Putamen (tissue), 1 donor: ENCODE measurements at places on chromosomes 4 and X.

DNA sequence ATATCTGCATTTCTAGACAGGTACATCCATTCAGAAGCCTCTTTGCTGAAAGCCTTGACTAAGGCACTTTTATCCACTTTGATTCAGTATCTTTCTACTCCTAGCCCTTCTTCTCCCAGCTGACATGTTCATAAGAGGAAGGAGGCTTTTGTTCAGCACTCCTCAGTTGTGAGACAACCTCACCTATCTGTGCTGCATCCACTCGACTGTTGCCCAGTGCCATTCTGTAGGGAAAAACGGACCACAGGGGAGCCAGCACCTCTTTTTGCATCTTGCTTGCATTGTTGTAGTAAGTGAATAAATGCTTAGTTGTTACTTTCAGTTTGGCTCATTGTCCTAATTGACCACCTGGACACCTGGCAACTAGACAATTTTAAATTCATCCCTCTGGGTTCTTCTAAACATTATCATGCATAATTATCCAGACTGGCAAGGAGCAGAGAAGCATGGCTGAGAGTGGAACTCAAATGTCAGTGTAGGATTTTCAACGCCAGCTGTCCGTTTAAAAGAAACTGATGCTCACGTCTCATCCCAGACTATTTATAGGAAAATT is 83.8 kb upstream of the BOD1L1 start:
- no peak for DNase-seq

- peak; percentile 79 for DNase-seq
These were observed at the start of gene PLS3 for GRCh38 chrX:115560978-115561604. PLS3 (plus strand) TSS chrX:115561174; CDS start chrX:115610251, 49,077 bp downstream.

- no peak for DNase-seq
These were observed 36.4 kb upstream of the MSANTD1 start for GRCh38 chr4:3212391-3213105.

GRCh38 chr4:132297346-132297745 is 851.7 kb upstream of the PCDH10 start:
- no peak for DNase-seq

DNA sequence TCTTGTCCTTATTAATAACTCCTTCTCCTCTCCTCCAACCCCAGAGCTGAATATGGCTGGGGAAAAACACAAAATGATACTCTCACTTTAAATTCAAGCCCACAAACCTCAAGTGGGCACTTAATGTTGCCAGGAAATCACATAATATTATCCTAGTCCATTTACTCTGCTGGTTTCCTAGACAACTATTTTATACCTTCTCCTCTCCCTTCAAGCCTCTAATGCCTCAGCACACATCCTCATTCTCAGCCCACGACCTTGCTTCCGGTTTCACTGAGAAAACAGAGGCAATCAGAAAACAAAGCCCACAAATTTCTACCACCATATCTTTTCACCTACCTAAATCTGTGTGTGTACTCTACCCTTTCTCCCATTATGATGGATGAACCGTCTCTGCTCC is 12.1 kb upstream of the CLCN5 start:
- no peak for DNase-seq

GRCh38 chr4:95317085-95317793 is 231.5 kb downstream of the UNC5C start:
- no peak for DNase-seq

GRCh38 chr4:39613093-39613656 is 25.5 kb downstream of the SMIM14 start:
- DNase-seq = no peak

DNA sequence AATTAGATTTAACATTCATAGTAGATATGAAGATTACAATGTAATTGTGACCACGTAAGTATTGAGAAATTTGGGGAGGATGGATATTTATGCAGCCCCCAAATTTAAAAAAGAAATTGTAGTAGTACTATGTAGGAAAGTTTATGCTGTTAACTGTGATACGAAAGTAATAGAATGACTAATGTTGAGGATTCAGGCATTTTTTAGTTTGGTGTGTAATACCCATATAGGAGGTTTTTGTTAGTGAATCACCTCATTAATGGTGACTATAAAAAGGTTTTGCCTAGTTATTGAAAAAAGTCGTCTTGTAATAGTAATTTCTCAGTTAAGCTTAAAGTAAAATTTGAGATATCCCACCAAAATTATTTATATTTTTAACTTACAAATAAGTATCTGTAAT is 67.2 kb downstream of the SMARCAD1 start:
- no peak for DNase-seq

DNA sequence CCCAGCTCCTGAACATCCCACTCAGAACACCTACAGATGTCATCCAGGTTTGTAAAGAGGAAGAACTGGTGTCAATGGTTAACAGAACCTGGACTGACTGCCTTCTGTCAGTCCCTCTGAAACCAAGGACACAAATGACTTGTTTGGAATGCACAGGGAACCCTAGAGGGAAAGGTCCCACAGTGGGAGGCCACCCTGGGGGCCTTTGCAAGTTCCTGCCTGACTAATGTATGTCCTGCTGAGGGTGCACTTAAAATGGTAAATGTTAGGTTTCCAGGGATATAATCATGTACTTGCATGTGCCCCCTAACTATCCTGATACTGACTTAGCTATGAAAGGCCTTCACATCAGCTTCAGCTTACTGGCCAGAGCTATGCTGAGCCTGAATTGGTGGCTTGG is 15.0 kb upstream of the XAGE2 start:
- no peak for DNase-seq

DNA sequence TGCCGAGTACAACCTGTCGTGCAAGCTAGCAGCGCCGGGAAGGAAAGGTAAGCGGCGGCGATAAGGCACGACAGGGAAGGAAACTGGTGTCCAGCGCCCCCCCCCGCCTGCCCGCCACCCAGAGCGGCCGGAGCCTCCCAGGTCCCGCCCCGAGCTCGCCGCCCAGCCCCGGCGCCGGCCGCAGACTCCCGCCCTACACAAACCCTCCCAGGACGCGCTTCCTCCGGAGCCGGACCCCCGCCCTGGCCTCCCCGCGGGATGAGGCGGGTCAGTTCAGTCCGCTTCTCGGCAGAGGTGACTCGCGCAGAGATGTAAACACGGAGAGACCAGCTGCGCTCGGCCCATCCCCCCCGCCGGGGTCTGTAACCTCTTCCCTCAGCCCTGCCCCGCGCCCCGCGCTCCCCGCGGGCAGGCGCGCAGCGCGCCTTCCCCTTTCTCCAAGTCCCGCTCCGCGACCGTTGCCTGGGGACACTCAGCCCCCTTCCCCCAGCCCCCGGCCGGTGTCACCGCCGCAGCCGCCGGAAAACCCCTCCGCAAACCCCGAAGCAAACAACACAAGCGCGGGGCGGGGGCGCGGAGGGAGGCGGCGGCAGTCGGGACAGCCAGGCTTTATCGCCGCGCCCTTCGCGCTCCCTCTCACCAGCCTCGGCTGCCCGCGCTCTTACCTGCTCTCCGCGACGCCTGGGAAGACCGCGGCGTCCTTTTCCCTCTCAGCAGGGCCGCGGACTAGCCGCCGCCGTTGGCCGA is 543 bp downstream of the ELF2 start:
- peak; percentile 76 for DNase-seq

DNA sequence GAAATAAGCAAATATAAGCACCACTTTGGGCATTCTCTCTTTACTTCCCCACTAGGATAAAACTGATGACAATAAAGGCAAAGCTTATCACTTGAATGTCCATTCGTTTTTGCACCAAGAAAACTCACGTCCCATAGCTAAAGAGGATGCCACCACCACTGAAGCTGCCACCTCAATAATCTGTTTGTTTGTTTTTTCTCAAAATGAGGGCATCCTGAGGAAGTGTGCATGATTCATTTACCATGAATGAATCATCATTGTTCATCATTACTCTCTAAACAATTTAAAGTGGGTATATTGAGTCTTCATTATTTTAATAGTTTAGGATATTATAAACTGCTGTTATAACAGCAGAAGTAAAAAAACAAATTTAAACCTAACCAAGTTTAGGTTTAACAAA is 168.2 kb downstream of the DCTD start:
- DNase-seq = no peak

GRCh38 chr4:153028535-153028934 is 92.4 kb downstream of the FHDC1 start:
- DNase-seq = no peak

- no peak for DNase-seq
These were observed 24.7 kb downstream of the SLC9B1 start for GRCh38 chr4:102994803-102995202.

GRCh38 chr4:168658751-168659150 is 161.9 kb downstream of the PALLD start:
- DNase-seq = no peak

- DNase-seq = peak; percentile 36
These were observed 10.3 kb downstream of the LAP3 start for GRCh38 chr4:17587094-17587822.

DNA sequence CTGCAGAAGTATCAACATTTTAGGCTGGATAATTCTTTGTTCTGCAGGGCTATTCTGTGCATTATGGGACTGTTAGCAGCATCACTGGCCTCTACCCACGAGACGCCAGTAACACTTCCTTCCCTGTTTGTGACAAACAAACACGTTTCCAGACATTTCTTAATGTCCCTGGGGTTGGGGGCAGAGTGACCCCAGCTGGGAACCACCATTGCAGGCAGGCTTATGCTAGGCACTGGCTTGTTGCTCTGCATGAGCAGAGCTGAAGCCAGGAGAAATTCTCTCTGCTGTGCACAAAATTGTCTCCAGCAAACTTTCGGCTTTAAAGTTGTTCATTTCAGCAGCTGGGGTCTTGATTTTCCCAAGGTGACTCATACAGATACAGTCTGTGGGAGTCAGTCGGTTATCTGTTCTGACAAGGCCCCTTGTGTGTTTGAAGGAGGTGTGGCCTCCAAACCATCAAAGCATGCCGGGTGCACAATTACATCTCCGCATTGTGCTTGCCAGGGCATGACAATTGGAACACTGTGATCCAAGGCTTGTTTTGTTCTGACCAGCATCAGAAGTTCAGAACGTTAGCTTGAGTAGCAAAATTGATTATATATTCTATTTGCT is 156.4 kb upstream of the BOD1L1 start:
- peak; percentile 87 for DNase-seq

DNA sequence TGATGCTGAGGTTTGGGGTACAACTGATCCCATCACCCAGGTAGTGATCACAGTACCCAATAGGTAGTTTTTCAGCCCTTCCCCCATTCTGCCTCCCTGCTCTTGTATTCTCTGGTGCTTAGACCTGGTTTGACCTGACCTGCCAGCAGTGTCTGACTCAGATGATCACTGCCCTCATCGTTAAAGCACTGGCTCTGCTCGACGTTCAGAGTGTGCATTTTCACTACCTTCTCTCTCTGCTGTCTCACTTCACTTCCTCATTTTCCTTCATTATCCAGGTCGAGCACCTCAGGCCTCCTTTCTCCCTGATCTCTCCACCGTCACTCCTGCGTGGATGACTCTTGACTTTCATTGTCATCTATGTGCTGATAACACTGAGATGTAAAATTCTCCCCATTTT is 83.6 kb downstream of the PARM1 start:
- DNase-seq = no peak
